Stimulated activated CD4-positive, alpha-beta T cell treated with anti-CD3 and anti-CD28 coated beads, Interleukin-1b, Interleukin-23, amount 100 ng/mL, for 1 hour (primary cell): ENCODE measurements at places on chromosomes 2 and 18.

DNA sequence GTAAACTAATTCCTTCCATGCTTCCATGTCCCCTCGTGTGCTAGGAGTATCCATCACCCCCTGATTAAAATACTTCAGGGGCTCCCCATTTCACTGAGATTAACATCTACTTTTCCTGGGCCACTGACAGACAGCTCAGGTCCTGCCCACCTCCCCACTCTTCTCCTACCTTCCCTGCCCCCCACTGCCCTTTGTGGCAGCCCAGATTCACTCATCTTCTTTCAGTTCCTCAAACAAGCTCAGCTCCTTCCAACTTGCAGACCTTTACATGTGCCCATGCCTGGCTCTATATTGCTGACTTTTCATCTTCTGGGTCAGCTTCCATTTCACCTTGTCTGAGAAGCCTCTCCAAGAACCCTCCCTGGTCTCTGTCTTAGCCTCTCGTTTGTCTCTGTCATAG, 12.0 kb downstream of the RUFY4 start:
- DNase-seq = no peak

- no peak for DNase-seq
Observed at GRCh38 chr2:234699456-234699855, 202.6 kb upstream of the ARL4C start.

- DNase-seq = no peak
Observed at GRCh38 chr2:144643537-144644336, 123.8 kb upstream of the ZEB2 start.

- no peak for DNase-seq
Observed at GRCh38 chr2:52904355-52904891, 863.2 kb upstream of the CHAC2 start.

GRCh38 chr2:208984376-208985090, 439.3 kb upstream of the MAP2 start:
- DNase-seq = no peak

DNA sequence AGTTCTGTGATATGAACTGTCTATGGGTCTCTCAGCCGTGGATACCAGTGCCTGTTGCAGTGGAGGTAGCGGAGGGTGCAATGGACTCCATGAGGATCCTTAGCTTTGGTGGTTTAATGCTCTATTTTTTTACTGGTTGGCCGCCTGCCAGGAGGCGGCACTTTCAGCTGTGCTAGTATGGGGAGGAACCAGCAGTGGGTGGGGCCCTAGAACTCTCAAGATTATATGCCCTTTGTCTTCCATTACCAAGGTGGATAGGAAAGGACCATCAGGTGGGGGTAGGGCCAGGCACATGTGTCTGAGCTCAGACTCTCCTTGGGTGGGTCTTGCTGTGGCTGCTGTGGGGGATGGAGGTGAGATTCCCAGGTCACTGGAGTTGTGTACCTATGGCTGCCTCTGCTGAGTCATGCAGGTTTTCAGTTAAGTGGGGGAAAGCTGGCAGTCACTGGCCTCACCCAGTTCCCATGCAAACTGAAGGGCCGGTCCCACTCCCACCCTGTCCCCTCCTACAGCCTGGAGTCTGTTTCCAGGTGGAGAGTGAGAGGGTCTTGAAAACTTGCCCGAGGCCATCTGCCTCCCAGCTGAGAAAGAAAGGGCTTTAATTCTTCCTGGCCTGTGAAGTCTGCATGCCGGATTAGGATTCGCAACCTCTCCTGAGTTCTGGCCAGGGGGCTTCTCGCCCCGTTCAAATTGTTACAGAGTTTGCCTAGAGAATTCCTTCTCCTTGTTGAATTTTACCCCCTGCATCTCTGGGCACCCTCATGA, 14.5 kb downstream of the KCNS3 start:
- DNase-seq = no peak

DNA sequence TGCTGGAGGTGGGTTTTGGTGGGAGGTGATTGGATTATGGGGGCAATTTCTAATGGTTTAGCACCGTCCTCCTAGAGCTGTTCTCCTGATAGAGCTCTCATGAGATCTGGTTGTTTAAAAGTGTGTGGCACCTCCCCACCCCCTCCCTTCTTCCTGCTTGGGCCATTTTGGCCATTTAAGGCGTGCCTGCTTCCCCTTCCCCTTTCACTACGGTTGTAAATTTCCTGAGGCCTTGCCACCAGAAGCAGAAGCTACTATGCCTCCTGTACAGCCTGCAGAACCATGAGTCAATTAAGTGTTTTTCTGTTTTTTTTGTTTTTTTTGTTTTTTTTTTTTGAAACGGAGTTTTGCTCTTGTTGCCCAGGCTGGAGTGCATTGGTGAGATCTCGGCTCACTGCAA, 335.7 kb upstream of the HS6ST1 start:
- DNase-seq = no peak

DNA sequence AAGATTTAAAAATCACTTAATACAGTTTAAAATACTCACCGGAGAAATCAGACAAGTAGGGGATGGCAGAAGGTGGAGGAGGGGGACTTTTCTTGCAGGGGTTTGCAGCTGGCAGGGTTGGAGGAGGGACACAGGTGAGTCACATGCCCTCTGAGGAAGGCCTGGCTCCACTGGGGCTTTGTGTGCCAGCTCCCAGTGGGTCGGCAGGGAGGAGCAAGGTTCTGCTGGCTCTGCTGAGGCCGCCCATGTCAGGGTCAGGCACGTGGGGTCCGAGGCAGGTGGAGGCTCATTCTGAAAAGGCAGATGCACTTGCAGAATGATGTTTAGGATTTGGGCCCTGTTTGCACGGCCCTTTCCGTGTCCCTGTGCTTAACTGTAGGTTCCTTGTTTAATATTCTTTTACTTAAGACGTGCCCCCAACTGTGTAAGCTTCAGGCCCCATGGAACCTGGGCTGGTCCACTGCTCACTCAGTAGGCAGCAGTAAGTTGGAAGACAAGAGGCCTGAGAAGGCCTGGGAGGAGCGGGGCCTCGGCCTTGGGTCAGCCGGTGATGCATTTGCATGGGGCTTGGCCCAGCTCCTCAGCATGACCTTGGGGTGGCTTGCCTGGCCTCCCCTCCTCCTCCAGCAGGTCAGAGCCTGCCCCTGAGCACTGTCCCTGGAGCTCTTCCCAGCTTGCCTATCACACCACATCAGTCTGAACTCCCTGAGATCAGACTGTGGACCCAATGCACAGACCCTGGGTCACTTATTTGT, 141.0 kb downstream of the GLI2 start:
- no peak for DNase-seq

DNA sequence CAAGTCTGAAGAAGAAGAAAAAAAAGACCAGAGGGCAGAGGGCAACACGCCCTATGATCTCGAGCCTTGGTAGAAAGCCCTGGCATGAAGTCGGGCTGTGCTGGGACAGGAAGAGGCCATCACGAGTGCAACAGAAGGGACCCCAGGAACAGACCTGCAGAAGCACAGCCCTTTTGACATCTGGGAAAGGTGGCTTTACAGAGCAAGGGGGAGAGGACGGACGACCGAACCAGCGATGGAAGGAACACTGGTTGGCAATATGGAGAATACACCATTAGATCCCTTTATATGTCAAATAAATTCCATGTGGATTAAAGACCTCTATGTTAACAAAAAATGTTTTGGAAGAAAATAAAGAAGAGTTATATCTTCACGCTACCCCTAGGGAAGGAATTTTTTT, 10.7 kb downstream of the KIF1A start:
- DNase-seq = no peak

- DNase-seq = no peak
Observed at GRCh38 chr2:39737661-39738060, 41.4 kb downstream of the THUMPD2 start.

DNA sequence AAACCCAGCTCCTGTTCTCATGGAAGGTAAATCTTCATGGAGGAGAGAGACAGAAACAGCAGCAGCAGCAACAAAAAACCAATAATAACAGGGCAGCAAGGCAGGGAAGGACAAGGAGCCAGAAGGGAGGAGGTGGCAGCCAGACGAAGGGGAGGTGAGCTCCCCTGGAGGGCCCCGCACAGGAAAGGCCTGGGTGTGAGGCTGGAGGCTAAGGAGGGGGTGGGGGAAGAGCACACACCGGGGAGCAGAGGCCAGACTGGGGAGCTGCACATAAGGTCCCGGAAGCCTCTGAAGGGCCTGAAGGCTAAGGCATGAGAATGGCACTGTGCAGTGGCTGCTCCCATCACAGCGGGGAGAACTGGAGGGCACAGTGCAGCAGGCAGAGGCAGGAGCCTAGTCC, 94.8 kb upstream of the SMAD7 start:
- no peak for DNase-seq

DNA sequence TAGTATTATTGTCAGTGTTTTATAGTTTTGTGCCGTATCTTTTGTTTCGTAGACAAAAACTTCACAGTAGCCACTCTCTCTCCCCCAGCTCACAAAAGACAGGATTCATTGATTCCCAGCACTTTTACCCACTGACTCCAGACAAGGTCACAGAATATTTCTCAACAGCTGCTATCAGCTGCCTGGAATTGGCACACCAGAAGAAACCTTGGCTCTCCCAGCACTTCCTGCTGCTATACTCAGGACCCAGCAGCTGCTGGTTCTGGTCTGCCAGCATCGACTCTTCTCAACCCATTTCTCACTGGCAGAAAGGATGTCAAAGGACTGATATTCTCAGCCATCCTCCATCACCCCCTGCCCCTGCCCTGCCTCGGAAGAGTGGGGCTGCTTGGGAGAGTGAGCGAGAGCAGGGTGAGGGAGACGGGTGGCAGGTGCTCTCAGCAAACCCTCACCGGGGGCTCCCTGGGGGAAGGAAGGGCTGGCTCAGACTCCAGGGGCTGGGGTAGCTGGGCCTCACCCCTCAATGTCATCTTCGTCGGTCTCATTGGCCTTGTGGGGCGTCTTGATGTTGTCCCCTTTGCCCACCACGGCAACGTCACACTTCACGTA, 6.1 kb upstream of the OTOF start:
- no peak for DNase-seq

DNA sequence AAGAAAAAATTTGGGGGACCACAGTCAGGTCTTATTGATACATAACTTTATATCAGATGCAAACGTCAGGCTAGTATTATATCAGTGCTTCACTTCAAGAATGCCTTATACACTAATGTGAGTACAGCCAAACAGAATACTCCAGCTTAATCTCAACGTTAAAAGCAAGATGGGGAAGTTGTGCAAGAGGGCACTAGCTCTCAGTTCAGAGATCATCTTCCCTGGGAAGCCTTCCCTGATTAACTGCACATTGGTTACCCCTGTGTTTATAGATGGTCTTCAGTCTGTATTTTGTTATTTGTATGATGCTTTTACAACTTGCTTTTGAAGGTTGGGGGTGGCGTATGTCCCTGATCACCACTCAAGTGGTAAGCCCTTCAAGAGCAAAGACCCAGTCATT, 11.4 kb downstream of the EPAS1 start:
- no peak for DNase-seq

- DNase-seq = no peak
Observed at GRCh38 chr2:37555457-37555856, 116.0 kb downstream of the CDC42EP3 start.

- DNase-seq = peak; percentile 22
Observed at GRCh38 chr2:74876081-74876886, 42.4 kb downstream of the HK2 start.

- no peak for DNase-seq
Observed at GRCh38 chr2:3456125-3456524, 63.2 kb downstream of the ADI1 start.

DNA sequence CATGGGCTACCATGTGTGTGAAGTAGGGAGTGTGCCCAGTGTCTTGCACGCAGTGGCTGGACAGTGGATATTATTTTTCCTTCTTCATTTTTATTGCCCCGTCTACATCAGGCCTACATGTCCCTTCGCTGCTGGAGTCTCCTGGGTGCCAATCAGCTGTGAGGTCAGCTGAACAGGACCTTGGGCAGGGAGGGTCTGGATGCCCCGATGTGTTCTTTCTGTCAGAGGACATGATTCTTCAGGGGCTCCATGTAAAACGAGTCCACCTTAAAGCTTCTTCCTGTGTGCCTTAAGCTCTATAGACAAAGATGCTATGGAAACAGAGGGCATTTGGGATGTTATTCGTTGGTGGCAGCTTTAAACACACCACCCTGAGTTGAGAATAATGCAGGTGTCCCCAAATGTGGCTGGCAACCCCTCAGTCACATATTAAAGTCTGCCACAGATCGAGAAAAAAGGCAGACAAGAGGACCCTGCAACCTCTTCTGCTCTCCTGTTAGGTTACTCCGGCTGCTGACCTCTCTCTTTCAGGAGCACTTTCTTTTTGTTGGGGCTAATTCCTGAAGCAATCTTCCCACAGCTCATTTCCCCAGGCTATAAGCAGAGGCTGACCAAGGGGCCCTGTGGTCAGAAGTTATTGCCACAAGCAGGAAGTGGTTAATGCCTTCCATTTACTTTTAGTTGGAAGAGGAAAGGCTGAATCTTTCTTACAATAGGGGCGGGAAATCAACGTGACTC, 20.0 kb downstream of the GREB1 start:
- no peak for DNase-seq

DNA sequence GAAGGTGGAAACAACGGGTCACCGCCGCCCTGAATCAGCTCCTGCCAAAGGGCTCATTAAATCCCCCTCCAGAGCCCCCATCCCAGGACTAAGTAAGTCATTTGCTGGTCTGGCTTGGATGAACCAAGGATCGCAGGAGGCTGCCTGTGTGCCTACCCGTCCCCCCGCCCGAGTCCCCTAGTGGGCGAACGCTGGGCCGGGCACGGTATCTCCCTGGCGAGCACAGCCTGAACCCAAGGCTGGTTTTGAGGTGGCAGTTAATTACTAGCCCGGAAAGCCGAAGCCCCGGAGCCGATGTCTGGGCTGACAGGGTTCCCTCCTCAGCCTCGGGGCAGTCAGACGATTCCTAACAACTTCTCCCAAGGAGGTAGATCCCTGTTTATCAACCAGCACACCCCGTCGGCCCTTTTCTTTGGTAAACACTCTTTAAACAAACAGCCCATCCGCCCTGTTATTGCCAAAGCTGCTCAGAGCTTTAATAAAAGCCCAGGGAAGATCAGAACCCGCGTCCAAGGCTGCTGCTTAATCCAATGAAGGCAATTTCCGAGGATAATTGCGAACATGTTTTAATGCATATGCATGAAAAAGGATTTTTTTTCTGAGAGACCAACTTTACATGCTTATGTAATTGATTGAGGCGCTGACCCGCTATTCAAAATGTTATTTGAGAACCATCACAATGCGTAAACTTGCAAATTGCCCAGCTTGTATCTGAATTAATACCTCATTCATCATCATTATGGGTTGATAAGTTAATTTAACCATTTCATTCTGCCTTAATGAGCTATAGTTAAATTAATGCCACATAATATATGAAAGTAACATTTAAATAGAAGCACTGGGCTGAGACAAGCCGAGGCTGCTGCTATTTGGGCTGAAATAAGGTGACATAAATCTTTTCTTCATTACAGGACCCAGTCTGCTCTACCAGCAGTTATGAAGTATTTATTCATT, 10.5 kb downstream of the EVX2 start:
- no peak for DNase-seq
